Activated CD8-positive, alpha-beta memory T cell treated with anti-CD3 and anti-CD28 coated beads, Interleukin-2, amount 10 ng/mL, durations not matched to agents 7 days and 5 days (primary cell): ENCODE measurements at places on chromosomes 11 and 22. TPM values are rescaled to one million over a fixed set of nuclear protein-coding genes. Genes with fewer than 3 reads are reported as not detected.
A peak's percentile ranks its signal among the peaks of the same experiment; 100 is the strongest.

GRCh38 chr11:123509737-123510578 lies 79.9 kb downstream of the GRAMD1B start:
- peaks cover 48% of the 10 kb centered on the region for H3K4me1 ChIP-seq
- H3K4me3 ChIP-seq, result no peak overlapping the region
- H3K36me3 ChIP-seq, result peaks cover 12% of the 10 kb centered on the region
- H3K27ac ChIP-seq, result no peak overlapping the region

DNA sequence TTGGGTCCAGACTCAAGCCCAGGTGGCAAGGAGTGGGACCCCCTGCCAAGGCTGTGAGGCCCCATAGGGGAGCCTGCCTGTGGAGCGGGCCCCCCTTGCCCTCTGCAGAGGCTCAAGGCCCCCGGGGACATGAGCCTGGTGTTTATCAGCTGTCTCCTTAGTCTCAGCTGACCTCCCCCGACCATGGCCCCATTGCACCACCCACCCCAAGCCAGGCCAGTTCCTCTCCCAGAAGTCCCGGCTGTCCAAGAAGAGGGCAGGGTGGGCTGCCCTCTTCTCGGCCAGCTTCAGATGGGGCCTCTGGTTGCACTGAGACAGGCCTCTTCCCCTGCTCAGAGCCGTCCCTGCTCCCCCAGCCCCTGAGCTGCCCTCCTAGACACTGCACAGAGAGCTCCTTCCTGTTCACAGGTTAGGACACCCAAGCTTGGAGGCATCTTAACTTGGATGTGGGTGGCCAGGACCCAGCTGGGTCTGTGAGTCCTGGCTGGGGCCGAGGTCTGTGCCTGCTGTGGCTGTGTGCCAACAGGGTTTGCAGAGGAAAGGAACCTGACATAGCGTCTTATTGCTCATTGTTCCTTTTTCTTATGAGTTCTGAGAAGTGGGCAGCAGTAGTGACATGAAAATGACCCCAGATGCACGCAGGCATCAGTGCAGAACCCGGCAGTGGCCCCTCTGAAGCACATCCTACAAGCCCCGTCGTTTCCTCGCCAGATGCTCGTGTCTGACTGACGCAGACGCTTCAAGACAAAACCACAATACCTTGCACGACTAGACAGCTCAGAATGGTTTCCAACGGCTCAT lies 5.4 kb downstream of the TRABD start:
- H3K4me1 ChIP-seq, result peaks cover 50% of the 10 kb centered on the region
- H3K27ac ChIP-seq, result peak overlapping the region; percentile 95
- no peaks in the 10 kb centered on the region for H3K27me3 ChIP-seq
- peak; percentile 90 for DNase-seq
- H3K4me3 ChIP-seq, result peak overlapping the region; percentile 88

DNA sequence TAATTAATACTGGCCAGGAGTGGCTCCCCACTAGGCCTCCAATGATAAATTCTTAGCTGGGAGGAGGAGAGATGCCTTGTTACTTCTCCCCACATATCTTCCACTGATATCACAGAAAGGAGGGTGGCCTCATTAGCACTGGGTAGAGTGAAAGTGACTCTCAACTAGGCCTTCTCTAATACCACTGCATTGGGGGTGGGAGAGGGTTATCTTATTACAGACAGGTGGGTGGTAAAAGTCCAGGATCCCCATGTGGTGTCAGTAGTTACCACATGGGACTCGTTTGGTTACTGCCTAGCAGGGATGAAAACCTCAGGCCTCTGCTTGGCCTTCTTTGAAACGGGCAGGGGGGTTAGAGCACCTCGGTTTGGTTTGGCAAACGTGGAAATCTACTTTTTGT lies 167.3 kb downstream of the UVRAG start:
- H3K27ac ChIP-seq, result no peak overlapping the region
- H3K4me3 ChIP-seq, result no peak overlapping the region
- no peaks in the 10 kb centered on the region for H3K27me3 ChIP-seq
- H3K36me3 ChIP-seq, result peaks cover 23% of the 10 kb centered on the region
- H3K4me1 ChIP-seq, result no peaks in the 10 kb centered on the region

DNA sequence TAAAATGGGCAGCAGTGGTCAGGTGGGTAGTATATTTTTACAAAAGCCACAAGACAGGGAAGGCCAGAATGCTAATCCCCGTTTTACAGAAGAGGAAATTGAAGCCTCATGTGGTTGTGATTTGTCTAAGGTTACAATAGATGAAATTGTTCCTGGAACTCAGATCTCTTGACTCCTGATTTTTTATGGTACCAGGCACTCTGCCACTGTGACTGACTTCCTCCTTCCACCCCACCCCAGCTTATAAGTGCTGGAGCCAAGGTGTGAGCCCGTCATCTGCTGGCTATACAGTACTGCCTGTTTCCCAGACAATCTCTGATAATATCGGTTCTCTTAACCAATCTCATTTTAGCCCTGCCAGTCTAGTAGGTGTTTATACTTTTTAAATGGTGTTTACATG lies 1.9 kb downstream of the SLC5A1 start:
- H3K4me3 ChIP-seq, result no peak overlapping the region
- no peak overlapping the region for H3K27ac ChIP-seq
- H3K36me3 ChIP-seq, result no peaks in the 10 kb centered on the region
- H3K4me1 ChIP-seq, result no peaks in the 10 kb centered on the region

Gene BLID
- not detected for total RNA-seq

GRCh38 chr11:96033599-96033998 lies 109.7 kb upstream of the MTMR2 start:
- H3K27me3 ChIP-seq, result no peaks in the 10 kb centered on the region
- peaks cover 7% of the 10 kb centered on the region for H3K36me3 ChIP-seq
- H3K4me3 ChIP-seq, result no peak overlapping the region
- H3K27ac ChIP-seq, result no peak overlapping the region

DNA sequence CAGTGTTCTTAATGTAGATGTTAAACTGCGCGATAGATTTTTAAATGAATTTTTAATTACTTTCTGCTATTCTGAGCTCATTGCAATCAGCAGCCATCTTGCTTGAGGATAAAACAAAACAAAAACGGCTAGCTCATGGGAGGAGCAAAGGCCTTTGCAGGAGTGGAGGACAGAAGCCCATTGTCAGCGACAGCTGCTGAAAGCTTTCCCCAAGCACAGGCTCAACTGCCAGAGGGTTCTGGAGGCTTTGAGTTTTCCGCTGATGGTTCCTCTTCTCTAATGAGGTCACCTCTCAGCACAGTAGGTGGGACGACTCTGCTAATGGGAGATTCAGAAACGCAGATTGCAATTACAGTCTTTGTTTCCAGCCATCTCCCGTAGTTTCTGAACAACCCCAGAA lies 167.1 kb upstream of the TTC12 start:
- H3K4me3 ChIP-seq, result no peak overlapping the region
- H3K4me1 ChIP-seq, result no peaks in the 10 kb centered on the region
- H3K27me3 ChIP-seq, result peaks cover 10% of the 10 kb centered on the region
- no peak for DNase-seq
- H3K36me3 ChIP-seq, result no peaks in the 10 kb centered on the region

DNA sequence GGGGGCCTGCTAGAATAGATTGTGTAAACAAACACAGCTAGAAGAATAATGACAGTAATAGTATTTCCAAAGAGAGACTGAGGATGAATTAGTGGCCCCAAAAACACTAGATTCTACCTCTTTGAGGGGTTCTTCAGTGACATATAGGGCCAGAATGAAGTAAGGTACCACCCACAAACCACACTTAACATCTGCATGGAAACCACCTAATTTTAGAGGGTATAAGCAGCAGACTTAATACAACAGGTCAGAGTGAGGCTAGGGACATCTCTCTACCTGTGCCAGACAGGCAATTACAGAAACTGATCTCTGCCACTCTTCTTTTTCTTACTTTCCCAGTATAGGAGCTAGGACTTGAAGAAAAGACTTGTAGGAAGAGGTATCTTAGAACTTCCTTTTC lies 20.1 kb downstream of the ELP4 start:
- H3K4me1 ChIP-seq, result no peaks in the 10 kb centered on the region
- DNase-seq, result no peak
- H3K36me3 ChIP-seq, result peaks cover 5% of the 10 kb centered on the region

GRCh38 chr22:19708321-19709011 lies 5.8 kb upstream of the SEPTIN5 start:
- H3K4me3 ChIP-seq, result no peak overlapping the region
- H3K36me3 ChIP-seq, result no peaks in the 10 kb centered on the region
- H3K27me3 ChIP-seq, result peaks cover 14% of the 10 kb centered on the region

DNA sequence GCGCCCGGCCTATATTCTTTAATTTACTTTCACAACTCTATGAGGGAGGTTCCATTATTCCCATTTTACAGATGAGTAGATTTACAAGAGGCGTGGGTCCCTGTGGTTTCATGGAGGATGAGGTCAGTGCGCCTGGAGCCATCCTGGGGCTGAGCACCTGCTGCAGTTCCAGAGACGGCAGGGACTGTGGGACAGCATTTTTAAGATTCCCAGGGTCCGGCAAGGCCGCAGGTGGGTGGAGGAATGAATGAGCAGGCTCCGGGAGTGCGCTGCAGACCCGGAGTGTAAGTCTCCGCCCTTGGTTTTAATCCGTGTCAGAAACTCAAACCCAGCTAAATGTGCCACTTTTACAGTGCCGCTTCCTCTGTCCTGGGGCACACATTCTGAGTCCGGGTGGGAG lies 4.1 kb upstream of the CHRM1 start:
- H3K27me3 ChIP-seq, result peaks cover 85% of the 10 kb centered on the region
- H3K27ac ChIP-seq, result no peak overlapping the region
- no peak overlapping the region for H3K4me3 ChIP-seq
- H3K4me1 ChIP-seq, result peaks cover 19% of the 10 kb centered on the region
- no peak for DNase-seq

- no peak overlapping the region for H3K4me3 ChIP-seq
- no peak for DNase-seq
- no peaks in the 10 kb centered on the region for H3K36me3 ChIP-seq
- no peaks in the 10 kb centered on the region for H3K4me1 ChIP-seq
- no peak overlapping the region for H3K27ac ChIP-seq
- no peaks in the 10 kb centered on the region for H3K27me3 ChIP-seq
Observed at GRCh38 chr11:37527545-37527944, 929.5 kb upstream of the RAG2 start.

GRCh38 chr11:62504158-62504973 lies 42.2 kb downstream of the AHNAK start:
- DNase-seq, result no peak
- no peak overlapping the region for H3K27ac ChIP-seq
- no peaks in the 10 kb centered on the region for H3K36me3 ChIP-seq
- H3K27me3 ChIP-seq, result peaks cover 9% of the 10 kb centered on the region
- H3K4me3 ChIP-seq, result no peak overlapping the region

DNA sequence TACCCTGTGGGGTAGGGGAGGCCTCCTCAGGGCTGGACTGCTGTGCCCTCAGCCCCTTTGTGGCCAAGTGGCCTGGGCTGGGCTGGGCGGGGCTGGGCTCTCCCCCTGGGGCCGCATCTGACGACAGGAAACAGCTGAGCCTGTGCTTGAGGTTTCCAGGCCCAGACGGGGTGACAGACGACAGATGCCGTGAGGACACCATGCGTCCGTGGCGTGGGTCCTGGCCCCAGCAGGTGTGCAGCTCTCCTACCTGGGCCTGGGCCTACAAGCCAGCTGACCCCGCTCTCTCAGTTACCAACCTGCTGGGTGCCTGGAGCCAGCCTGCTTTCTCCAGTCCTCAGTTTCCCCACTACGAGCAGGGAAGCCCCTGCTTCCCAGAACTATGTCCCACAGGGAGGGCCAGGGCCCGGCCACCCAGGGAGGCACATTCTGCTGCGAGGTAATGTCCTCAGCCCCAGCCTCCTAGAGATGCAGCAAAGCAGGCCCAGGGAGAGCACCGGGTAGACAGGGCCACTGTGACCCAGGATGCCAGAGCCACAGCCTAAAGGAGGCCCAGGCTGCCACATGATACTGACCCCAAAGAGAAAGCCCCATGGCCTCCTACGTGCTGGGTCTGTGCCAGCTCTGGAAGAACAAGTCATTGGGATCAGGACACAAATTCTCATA lies 181.3 kb downstream of the IGLL1 start:
- H3K4me3 ChIP-seq, result no peak overlapping the region
- no peak for DNase-seq
- no peak overlapping the region for H3K27ac ChIP-seq

Gene LRRC56
- 2.1 TPM for total RNA-seq

- peak overlapping the region; percentile 67 for H3K4me3 ChIP-seq
- peaks cover 44% of the 10 kb centered on the region for H3K36me3 ChIP-seq
- H3K27me3 ChIP-seq, result no peaks in the 10 kb centered on the region
- peaks cover 62% of the 10 kb centered on the region for H3K4me1 ChIP-seq
- peak; percentile 87 for DNase-seq
- H3K27ac ChIP-seq, result peak overlapping the region; percentile 94
Observed at GRCh38 chr11:116853461-116854073, 16.1 kb upstream of the APOA1 start.
